ENCODE measurements at places on chromosomes 5 and 9.
A peak's percentile ranks its signal among the peaks of the same experiment; 100 is the strongest.

DNA sequence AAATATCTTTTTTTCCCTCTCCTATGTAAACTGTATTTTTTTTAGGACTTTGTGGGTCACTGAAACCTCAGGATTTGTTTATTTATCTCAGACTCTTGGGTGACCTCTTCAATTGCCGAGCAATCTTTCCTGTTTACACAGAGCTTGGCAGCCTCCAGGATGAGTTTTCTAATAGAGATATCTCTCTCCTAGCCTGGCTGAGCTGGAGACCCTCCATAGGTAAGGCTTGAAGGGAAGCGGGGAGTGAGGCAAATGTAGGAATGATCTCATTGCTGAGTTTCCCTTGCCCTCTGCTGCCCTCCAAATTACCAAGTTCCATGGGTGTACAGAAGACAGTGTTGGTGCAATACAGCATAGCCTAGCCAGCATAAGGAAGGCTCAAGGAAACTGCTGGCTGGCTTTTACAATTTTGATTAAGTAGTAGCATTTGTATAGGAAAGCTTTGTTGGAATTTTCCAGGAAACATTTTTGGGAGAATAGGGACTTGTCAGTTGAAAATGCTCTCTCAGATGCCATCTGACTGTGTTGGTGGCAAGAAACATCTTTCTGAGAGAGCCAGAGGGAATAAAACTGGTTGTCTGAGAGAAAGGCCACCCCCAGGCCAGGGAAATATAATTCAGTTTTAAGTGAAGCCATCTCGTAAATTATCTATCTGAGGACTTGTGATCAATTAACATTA lies 116.0 kb downstream of the NMUR2 start:
- DNase-seq: no peak

GRCh38 chr5:173534031-173534430 lies 82.4 kb downstream of the BOD1 start:
- DNase-seq: no peak

GRCh38 chr5:18393565-18394442 lies 759.5 kb downstream of the TAF11L14 start:
- DNase-seq: peak; percentile 57

DNA sequence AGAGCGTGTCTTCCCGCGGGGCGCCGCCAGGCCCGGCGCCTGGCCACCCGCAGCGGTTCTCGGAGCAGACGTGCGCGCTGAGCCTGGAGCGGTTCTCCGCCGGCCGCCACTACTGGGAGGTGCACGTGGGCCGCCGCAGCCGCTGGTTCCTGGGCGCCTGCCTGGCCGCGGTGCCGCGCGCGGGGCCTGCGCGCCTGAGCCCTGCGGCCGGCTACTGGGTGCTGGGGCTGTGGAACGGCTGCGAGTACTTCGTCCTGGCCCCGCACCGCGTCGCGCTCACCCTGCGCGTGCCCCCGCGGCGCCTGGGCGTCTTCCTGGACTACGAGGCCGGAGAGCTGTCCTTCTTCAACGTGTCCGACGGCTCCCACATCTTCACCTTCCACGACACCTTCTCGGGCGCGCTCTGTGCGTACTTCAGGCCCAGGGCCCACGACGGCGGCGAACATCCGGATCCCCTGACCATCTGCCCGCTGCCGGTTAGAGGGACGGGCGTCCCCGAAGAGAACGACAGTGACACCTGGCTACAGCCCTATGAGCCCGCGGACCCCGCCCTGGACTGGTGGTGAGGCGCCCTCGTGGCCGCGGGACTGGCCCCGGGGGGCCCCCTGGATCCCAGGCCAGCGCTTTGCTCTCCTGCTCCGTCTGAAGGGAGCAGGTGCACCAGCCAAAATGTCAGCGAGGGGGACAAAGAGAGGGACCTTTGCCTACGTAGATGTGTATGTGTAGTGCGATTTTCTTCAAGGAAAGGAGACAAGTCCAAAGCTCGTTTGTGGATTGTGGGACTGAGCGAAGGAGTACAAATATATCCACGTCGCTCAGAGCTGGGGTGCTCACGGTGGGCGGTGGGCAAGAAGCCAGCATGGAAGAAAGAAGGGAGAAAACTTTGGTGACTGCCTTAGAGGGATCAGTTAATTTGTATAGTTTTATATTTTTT lies 19.5 kb downstream of the BTNL9 start:
- DNase-seq: no peak

GRCh38 chr5:15243301-15244020 lies 256.5 kb upstream of the FBXL7 start:
- no peak for DNase-seq

DNA sequence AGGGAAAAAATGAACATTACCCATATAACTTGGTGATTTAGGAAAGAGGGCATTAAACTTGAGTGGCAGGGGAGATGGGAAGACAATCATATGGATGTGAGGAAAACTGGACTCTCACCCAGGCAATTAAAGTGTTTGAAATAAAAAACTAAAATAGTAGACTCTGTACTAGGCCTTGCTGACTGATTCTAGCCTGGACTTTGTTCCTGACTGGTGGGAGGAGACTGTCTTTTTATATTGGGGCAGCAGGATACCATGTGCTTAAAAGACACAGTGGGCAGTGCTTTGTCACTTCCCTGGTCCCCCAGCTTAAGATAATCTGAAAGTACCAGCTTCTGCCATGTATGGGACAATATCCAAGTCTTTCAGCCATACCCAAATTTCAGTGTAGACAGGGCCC lies 107.0 kb downstream of the ACTL7B start:
- no peak for DNase-seq

GRCh38 chr5:53792338-53792737 lies 231.9 kb downstream of the NDUFS4 start:
- DNase-seq: no peak

DNA sequence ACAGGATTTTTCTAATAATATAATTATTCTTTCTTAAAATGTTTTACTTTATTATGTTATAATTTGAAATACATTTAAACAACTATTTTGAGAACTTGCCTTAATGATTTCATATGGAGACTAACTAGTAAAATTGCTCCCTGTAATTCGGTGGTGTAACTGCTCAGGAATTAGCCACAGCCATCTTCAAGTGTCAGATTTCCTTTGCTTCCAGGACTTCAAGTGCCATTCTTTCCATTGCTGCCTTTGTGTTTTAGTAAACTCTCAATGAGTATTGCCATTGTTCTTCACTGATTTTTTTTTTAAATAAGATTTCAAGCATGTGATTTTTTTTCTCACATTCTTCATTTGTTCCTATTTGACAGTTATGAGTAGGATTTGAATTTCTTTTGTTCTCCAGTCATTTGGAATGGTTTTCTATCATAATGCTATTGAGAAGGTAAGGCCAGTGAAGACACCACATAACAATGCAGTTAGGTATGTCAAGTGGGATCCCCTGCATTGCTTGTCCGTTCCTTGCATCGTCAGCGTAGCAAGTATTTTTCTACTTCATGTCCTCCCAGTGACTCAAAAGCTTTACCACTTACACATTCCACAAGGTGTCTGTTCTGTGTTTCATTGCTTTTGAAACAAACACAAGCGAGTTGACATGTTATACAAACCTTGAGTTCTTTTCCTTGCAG lies 83.7 kb downstream of the LNPEP start:
- DNase-seq: no peak

GRCh38 chr5:118371973-118372831 lies 616.1 kb downstream of the DTWD2 start:
- no peak for DNase-seq

DNA sequence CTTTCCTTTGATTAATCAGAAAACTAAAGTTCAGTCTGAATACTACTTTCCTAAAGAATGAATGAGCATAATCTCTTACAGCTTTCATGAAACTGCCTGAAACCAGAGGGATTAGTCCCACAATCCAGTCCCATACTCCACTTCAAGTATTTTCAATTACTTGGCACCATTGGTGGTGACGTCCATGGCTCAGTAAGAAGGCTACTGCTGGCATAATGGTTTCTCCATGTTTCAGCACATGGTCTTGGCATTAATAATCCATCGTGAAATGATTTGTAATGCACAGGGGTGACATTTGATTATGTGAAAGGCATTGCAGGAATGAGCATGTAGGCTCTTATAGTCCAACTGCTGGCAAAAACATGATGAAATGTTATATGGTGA lies 23.4 kb downstream of the LIX1 start:
- no peak for DNase-seq

- no peak for DNase-seq
Measured at GRCh38 chr5:14560091-14560595, 21.4 kb upstream of the OTULINL start.

DNA sequence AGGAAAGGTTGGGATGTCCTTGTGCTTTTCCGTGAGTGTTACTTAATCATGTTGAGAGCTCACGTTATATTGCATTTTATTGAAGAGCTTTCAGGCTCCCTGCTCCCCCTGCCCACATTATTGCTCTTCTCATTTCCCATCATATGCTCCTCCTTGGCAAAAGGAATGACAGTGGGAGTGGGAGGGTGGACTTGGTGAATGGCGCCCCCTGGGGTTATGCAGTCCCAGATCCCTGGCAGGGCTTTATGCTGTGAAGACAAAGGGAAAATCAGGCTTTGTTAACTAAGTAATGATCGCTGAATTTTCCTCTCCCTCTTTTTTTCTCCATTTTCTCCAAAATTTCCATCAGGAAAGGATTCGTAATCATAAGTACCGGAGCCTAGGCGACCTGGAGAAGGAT lies 166.6 kb downstream of the SMARCA2 start:
- DNase-seq: peak; percentile 58

GRCh38 chr9:94976077-94976476 lies 249.6 kb downstream of the AOPEP start:
- no peak for DNase-seq

- DNase-seq: no peak
Measured at GRCh38 chr9:14779566-14780022, 57.1 kb upstream of the CER1 start.

- no peak for DNase-seq
Measured at GRCh38 chr5:179262126-179262920, 82.9 kb downstream of the ADAMTS2 start.

GRCh38 chr9:80556631-80557030 lies 984.9 kb downstream of the TLE4 start:
- DNase-seq: no peak

GRCh38 chr5:164600274-164600673 lies 1094.9 kb downstream of the MAT2B start:
- DNase-seq: no peak

DNA sequence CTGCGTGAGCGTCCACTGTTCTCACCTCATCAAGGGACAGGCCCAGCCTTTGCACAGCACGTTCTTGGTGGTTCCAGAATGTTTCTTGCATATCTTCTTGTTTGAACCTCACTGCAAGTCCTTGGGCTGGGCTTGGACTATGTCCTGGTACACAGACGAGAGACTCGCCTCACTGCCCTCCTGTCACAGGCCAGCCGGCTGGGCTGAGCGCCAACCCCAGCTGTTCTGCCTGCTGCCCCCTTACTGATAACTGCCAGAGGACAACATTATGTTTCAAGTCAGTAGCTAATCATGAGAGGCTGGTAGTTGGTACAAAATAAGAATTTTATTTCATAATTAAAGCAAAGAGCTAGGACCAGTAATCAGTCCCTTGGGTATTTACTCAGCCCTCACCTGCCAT lies 52.8 kb upstream of the LRRTM2 start:
- no peak for DNase-seq

- no peak for DNase-seq
Measured at GRCh38 chr5:35478856-35479682, 138.6 kb upstream of the SPEF2 start.
